Lower lobe of right lung (tissue), 2 donors: ENCODE measurements at places on chromosomes 2 and 18. TPM values are rescaled to one million over a fixed set of nuclear protein-coding genes. Genes with fewer than 3 reads are reported as not detected.

GRCh38 chr2:225010804-225011203, 31.5 kb downstream of the DOCK10 start:
- H3K4me3 ChIP-seq = no peak overlapping the region
- no peaks in the 10 kb centered on the region for H3K36me3 ChIP-seq
- H3K27ac ChIP-seq = no peak overlapping the region
- H3K27me3 ChIP-seq = no peaks in the 10 kb centered on the region
- no peak for DNase-seq
- peaks cover 12% of the 10 kb centered on the region for H3K4me1 ChIP-seq

DNA sequence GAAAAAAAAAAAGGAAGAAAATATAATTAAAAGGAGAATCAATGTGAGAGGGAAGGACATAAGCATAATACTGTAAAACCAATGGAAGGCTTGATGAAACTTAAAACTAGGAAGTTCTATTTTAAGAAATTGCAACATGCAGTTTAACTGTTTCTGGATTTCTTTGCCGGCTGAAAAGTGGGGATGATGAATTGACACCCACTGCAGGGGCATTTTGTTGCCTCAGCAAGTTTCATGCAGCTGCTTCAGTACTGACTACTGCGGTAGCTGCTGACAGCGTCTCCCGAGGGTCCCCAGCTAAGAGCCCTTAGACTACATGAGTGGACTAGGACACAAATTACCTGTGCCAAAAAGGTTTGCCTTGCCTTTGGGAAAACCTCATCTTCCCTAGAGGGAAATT, 69.2 kb downstream of the B3GNT2 start:
- no peaks in the 10 kb centered on the region for H3K4me1 ChIP-seq
- H3K27ac ChIP-seq = no peak overlapping the region
- no peaks in the 10 kb centered on the region for H3K36me3 ChIP-seq
- no peak overlapping the region for H3K4me3 ChIP-seq

DNA sequence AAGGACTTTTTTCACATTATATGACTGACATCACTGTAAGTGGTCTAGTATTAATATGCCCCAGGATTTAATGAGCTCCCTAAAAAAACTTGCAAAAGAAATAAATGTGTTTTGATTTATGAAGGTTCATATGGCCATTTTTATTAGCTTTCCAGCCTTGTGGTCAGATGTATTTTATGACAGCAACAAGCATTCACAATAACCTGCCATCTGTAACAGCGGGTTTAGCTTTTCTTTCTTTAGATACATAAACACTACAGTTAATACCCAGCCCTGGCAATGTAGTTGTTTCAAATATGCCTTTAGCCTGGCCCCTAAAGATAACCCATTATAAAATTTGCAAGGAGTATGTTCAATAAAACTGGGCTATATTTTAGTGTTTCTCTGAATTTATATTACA, 1063.8 kb downstream of the SOCS6 start:
- H3K4me3 ChIP-seq = no peak overlapping the region
- no peaks in the 10 kb centered on the region for H3K36me3 ChIP-seq
- H3K27me3 ChIP-seq = no peaks in the 10 kb centered on the region
- DNase-seq = no peak
- no peaks in the 10 kb centered on the region for H3K4me1 ChIP-seq

GRCh38 chr2:47767880-47768609, 14.9 kb upstream of the MSH6 start:
- H3K4me1 ChIP-seq = no peaks in the 10 kb centered on the region
- H3K27ac ChIP-seq = no peak overlapping the region
- no peak overlapping the region for H3K4me3 ChIP-seq
- DNase-seq = peak; percentile 82

Gene STRN
- total RNA-seq = 31.1 TPM

DNA sequence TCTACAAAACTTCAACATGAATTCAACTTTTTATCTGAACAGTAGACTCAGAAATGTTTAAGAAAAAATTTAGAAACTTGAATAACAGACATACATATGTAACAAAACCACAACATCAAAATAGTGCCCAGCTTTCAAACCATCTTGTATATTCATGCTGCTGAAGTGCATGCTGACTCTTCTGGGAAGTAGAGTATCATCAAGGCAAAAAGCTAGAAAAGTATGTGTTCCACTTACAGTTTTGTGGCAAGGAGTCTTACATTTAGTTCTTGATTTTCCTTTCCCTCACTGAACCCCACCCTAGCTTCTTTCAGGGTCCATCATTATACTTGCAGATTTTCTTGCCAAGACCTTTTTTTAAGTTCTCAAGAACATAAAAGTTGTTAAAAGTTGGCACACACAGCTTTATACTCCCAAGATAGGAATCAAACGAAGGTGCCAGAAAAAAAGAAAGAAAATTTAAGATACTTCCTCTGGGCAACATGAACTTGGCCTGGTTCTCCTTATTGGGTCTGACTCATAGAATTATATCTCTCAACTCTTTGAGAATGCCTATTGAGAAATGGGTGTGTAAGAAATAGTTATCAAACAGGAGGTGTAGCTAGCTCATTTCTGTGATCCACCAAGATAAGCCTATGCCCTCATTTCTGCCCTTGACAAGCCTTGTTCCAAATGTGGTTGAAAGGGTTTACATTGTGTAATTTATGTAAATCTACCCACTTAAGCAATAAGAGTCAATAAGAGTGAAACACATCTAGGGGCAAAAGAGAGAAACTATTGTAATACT, 667.6 kb upstream of the ACVR2A start:
- no peak for DNase-seq
- H3K4me1 ChIP-seq = no peaks in the 10 kb centered on the region
- no peak overlapping the region for H3K4me3 ChIP-seq
- no peak overlapping the region for H3K27ac ChIP-seq

GRCh38 chr18:55252053-55252675, 292.9 kb upstream of the CCDC68 start:
- H3K27ac ChIP-seq = peak overlapping the region; percentile 19
- no peak overlapping the region for H3K4me3 ChIP-seq
- peaks cover 25% of the 10 kb centered on the region for H3K4me1 ChIP-seq
- peaks cover 24% of the 10 kb centered on the region for H3K36me3 ChIP-seq

DNA sequence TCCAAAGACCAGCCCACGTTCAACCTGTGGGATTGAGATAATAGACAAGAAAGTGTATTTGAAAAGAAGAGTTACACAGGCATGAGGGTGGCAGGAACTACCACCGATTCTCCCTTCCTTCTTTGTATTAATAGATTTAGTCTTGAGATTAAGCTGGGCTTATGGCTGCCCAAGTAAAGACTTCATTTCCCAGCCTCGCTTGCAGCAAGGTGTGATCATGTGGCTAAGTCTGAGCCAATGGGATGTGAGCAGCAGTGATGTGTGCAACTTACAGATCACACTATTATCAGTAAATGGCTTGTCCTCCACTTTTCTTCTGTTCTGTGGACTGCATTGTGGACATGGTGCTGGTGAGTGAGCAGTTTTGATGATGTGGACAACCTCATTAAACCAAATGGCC, 101.7 kb downstream of the POLR1A start:
- H3K27me3 ChIP-seq = no peaks in the 10 kb centered on the region
- no peaks in the 10 kb centered on the region for H3K36me3 ChIP-seq
- H3K4me3 ChIP-seq = no peak overlapping the region
- no peak for DNase-seq
- peaks cover 23% of the 10 kb centered on the region for H3K4me1 ChIP-seq
- H3K27ac ChIP-seq = no peak overlapping the region

Gene BOLL
- total RNA-seq = not detected

DNA sequence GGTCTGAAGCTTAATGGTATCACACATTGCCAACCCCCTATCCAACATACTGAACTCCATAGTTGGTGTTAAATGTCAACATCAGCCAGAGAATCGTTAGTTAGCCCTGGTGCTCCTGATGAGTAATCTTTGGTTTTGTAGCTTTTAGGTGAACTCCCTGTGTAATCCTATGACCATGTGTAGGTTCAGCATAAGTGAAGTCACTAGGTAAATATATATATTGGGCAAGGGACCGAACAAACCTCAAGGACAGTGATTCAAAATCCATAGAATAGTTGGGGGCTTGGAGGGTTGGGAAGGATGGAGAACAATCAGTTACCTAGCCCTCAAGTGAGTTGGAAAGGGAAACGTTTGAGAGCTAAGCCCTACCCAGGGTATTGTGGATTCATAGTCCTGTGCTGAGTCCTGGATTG, 16.0 kb upstream of the AP1S3 start:
- H3K36me3 ChIP-seq = no peaks in the 10 kb centered on the region
- no peak overlapping the region for H3K27ac ChIP-seq
- DNase-seq = no peak

Gene CSRNP3
- total RNA-seq = 2.3 TPM

DNA sequence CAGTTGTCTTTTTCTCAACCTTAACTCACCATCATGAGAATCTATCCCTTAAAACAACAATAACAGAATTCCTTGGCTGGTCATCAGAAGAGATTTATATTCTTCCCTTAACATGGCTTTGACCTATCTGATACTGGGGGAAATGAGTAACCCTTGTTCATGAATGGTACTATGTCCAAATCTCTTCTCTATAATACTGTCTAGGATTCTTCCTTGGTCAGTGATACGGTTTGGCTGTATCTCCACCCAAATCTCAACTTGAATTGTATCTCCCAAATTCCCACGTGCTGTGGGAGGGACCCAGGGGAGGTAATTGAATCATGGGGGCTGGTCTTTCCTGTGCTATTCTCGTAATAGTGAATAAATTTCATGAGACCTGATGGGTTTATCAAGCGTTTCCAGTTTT, 282.0 kb upstream of the SIX2 start:
- H3K4me1 ChIP-seq = no peaks in the 10 kb centered on the region
- no peak overlapping the region for H3K27ac ChIP-seq
- no peaks in the 10 kb centered on the region for H3K36me3 ChIP-seq
- no peak overlapping the region for H3K4me3 ChIP-seq

DNA sequence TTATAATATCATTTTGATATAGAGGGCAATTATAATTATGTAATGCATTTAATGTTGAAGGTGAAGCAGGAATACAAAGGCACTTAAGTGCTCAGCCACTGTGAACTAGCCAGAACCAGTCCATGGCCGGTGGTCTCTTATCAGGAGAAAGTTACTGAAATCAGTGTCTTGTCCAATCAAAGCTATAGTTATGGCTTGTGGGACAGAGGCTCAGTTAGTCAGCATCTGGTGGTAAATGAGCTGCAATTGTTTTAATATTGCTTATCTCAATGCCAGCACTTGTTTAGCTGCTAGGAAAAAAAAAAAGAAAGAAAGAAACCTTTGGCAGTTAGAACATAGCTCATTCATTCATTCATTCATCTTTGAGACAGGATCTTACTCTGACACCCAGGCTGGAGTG, 3.8 kb upstream of the ALS2 start:
- peaks cover 7% of the 10 kb centered on the region for H3K4me1 ChIP-seq
- no peak for DNase-seq
- no peak overlapping the region for H3K4me3 ChIP-seq
- H3K36me3 ChIP-seq = no peaks in the 10 kb centered on the region
- no peak overlapping the region for H3K27ac ChIP-seq

Gene EN1
- total RNA-seq = 0.15 TPM

DNA sequence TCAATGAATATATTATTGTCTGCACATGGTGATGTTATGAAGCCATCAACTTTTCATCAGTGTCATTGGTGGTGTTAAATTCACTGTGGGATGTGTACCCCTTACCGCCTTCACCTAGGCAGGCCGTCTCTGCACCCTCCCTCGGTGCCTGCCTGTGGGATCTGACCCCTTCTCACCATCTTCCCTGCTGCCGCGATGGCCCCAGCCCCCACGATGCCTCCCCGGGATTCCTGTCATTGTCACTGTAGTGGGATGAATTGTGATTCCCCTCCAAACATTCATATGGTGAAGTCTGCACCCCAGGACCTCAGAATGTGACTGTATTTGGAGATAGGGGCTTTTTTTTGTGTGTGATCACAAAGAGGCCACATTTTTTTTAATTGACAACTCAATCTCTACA, 198.3 kb upstream of the HS6ST1 start:
- no peaks in the 10 kb centered on the region for H3K27me3 ChIP-seq
- H3K27ac ChIP-seq = no peak overlapping the region

DNA sequence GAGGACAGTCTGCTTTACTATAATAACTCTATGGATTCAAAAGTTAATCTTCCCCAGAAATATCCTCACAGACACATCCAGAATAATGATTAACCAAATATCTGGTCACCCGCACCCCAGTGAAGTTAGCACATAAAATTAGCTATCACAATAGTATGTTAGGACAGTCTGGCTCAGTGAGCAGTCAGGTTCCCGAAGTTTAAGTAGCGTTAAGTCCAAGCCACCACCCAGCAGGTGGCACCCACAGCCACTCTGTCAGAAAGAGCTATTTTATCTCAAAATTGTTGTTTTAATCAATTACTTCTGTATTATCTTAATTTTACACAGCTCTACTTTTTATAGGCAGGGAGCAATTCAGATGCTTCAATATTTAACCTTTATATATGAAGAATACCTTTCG, 537.5 kb downstream of the MBD2 start:
- H3K36me3 ChIP-seq = no peaks in the 10 kb centered on the region
- no peak overlapping the region for H3K27ac ChIP-seq
- no peaks in the 10 kb centered on the region for H3K27me3 ChIP-seq
- DNase-seq = no peak
- H3K4me1 ChIP-seq = no peaks in the 10 kb centered on the region

DNA sequence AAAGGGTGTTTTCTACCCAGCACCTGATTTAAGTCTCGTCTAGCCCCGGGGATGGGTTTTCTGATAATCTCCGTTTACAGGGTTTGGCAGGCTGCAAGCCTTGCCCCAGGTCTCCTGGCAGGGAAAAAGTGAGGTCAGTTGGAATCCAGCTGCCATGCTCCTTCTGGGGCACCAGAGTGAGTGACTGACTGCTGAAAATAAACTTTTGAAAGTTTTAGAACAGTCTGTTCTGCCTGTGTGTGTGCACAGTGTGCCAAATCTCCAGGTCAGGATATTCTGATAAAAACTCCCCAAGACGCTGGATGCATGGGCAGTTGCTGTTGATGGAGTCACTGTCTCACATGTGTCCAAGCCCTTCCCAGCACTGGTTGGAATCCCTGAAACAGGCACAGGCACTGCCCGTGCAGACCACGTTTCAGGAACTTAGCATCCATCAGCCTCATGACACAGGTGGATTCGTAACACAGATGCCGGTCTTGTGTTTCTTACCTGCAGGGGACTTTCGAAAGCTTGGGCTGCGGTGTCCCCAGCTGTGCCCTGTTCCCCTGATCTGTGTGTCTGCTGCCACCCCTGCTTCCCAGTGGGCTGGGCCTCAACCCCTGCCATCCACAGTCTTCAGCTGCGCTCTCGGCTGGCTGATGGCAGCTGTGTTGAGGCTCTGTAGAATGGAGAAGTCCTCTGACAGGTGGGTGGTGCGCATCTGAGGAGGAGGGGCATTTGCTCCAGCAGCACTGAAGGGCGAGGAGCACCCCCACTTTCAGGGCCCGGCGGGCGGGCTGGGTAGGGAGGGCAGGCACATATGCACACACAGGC, 65.0 kb downstream of the SH3RF3 start:
- no peak overlapping the region for H3K27ac ChIP-seq
- H3K36me3 ChIP-seq = no peaks in the 10 kb centered on the region
- no peak for DNase-seq

GRCh38 chr2:10614939-10615338, 74.8 kb downstream of the NOL10 start:
- H3K4me3 ChIP-seq = no peak overlapping the region
- H3K27me3 ChIP-seq = no peaks in the 10 kb centered on the region
- H3K27ac ChIP-seq = no peak overlapping the region
- H3K36me3 ChIP-seq = no peaks in the 10 kb centered on the region
